Stimulated activated CD4-positive, alpha-beta T cell treated with anti-CD3 and anti-CD28 coated beads, Interleukin-15, amount 100 ng/mL, for 24 hours (primary cell): ENCODE measurements at places on chromosomes 4 and X.

DNA sequence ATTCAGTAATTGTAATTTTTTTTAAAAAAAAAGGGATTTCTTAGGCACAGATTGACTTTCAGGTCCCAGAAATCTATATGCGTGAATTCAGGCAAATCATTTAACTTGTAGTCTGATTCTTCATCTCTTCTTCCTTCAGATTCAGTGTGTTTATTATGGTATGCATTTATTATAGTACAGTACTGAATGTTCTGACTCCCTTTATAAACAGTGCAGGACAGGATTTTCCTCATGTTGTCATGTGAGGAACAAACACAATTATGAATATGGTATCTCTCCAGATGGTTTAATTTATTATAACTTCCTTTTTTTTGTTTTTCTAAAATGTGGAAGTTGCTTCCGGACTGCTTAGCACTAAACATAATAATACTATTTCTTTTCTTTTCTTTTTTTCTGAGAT, 54.2 kb downstream of the RPS3A start:
- no peak for DNase-seq

DNA sequence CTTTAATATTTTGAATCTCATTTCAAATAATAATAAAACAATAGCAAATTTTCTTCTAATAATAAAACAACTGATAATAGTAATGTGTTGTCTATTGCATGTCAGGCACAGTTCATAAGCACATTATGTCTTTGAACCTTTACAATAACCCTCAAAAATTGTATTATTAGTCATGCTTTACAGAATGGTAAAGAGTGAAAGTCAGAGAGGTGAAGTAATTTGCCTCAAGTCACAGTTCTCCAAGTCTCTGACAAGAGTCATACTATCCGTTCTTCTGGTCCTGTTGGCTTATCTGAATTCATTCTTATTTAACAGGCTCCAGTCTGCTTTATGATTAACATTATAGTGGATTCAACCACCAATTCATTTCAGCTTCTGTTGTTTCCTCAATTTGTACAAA, 313.0 kb downstream of the AFF2 start:
- DNase-seq = no peak

DNA sequence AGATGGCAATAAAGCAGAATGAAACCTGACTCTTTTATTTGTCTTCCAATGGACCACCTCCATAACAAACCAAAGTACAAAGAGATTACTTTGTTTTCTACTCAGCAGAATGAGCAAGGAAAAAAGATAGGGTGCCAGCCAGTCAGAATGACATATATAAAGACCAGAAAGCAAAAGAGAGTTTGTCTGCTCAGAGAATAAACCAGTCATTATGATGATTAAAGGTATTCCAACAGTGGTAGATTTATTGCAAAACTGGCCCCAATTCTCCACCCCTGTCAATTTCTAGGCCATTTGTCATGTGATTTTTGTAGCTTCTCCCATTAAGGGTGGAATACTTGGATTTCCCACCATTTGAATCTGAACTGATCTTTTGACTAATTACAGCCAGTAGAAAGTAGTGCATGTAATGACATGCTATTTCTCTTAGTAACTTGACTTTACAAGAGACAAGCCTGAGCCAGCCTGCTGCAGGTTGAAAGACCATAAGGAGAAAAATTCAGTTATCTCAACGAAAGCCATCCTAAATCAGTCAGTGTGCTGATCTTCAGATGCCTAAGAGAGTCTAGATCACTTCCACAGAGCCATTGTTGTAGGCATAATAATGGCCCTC, 203.1 kb downstream of the EPHA5 start:
- no peak for DNase-seq

- DNase-seq = no peak
Measured at GRCh38 chr4:163967263-163967662, 472.8 kb downstream of the TMA16 start.

DNA sequence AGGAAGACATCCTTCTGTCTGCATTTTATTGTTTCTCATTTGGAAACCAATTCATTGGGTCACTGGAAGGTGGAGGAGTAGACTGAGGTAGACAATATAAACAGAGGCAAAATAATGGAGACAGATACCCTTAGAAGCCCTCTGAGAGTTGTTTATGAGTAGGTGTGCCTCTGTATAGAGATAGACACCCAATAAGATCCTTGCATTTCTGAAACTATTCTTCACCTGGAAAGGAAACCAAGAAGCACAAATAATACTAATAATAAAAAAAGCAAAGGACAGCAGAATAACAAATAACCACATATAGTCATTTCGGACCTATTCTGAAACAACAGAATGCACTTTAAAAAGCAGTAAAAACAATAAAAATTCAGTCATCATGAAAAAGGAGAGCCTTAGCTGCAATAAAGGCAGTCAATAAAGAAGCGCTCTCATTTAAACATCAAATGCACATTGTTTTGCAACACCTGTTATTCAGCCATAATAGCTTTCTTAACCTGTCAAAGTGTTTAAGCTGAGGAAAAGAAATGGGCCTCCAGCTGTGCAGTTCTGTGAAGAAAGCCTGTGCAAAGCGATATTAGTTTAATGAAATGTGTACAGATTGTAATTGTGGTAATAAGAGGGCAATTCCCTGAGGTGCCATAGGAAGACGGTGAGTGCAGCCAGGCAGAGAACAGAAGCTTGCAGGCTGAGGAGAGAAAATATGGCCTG, 904.2 kb downstream of the STPG2 start:
- DNase-seq = no peak

- DNase-seq = no peak
Measured at GRCh38 chr4:39085891-39086290, 23.9 kb downstream of the KLHL5 start.

DNA sequence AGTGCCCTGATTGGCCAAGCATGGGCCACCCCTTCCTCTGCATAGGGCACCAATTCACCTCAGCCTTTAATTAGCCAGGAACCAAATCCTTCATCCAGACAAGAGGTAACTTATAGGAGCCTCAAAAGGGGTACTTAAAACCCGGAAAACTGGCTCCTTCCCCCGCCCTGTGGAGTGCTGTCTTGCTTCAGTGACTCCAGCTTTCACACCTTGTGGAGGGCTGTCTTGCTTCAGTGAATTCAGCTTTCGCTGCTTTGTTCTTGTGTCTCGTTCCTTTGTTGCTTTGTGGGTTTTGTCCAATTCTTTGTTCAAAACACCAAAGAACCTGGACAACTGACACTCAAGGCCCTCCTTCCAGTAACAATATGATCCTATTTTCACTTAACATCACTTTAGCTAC, 82.2 kb upstream of the FRG1 start:
- DNase-seq = no peak

DNA sequence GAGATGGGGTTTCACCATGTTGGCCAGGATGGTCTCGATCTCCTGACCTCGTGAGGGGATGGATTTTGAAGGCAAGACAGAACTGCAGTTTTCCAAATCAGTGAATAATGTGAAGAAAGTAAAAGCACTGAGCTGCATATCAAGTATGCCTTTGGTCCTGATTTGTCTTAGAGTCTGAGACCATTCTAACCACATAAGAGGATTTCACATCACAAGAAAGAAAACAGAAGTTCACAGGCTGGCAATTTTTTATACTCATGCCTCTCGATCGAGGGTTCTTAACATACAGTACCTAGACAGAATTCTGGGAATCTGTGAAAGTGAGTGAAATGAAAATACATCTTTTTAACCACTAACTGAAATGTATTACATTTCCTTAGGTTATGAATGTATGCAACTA, 23.3 kb downstream of the CHIC2 start:
- no peak for DNase-seq

DNA sequence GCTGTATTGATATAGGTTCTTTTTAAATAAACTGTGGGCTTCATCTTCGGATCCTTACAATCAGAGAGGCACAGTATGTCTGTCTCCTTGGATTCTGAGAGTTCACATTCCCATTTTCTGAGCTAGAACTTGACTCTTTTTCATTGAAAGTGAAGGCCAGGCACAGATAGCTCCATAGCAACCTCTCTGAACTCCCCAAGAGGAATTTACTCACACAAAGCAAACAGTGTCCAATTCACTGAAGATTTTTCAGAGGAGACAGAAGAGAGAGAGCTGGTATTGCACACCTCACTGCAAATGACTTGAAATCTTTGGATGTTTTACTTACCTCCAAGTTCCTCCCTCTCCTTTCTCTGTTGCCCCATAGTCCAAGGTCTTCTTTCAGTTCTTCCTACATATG, 130.9 kb upstream of the CASK start:
- no peak for DNase-seq

- DNase-seq = no peak
Measured at GRCh38 chr4:69056921-69057550, 39.2 kb upstream of the UGT2B7 start.

- DNase-seq = no peak
Measured at GRCh38 chr4:90165883-90166282, 38.7 kb downstream of the CCSER1 start.

DNA sequence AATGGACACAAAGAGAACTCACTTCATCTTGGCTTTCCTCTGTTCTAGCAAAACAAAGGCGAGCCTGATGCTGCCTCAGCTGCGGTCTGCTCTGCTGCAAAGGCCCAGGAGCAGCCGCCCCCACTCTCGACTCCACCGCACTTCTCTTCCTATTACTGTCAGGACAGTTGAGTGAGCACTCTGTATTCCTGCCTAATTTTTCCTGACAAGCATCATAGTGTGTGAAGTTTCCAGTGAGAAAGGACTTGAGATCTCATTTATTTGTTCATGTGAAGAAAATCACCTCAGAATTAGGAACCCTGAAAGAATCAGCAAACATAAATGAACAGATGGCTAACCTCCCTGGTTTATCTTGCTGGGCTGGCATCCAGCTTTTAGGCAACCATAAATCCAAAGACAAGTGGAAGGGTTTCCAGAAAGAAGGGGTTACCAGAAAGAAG, 15.6 kb downstream of the SCARB2 start:
- peak; percentile 48 for DNase-seq

DNA sequence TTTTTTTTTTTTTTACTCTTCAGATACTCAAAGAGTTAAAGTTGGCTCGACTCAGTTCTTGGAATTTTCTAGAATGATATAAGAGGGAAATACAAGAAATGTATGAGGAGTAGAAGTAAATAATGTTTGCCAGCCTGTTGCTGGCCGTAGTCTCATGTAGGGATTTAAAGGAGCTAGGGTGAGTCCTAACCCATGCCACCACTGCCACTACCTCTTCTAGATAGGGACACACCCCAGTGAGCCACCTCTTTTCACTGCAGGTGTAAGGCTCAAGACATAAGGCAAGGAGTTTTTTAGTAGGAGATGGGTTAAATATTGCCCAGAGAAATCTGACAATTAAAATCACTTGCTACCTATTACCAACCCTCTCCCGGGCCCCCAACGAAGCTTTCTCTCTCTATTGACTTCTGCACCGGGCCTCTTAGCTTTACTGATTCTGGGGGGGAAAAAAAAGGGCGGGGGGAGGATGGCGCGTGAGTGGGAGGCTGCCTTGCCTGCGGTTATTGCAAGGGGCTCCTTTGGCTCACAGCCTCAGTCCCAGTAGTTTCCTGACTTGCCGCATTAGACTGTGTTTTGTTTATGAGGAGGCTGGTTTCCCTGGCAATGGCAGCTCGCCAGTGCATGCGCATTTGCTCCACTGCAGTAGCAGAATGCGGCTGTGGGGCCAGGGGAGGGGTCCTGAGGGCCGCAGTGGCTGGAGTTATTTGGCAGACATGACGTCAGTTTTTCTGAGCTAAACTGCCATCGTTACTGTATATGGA, 3.0 kb downstream of the LINC00632 start:
- peak; percentile 20 for DNase-seq

GRCh38 chr4:6942238-6942800, 32.7 kb downstream of the TBC1D14 start:
- peak; percentile 49 for DNase-seq

- DNase-seq = no peak
Measured at GRCh38 chrX:130085551-130086446, 24.5 kb downstream of the ELF4 start.

DNA sequence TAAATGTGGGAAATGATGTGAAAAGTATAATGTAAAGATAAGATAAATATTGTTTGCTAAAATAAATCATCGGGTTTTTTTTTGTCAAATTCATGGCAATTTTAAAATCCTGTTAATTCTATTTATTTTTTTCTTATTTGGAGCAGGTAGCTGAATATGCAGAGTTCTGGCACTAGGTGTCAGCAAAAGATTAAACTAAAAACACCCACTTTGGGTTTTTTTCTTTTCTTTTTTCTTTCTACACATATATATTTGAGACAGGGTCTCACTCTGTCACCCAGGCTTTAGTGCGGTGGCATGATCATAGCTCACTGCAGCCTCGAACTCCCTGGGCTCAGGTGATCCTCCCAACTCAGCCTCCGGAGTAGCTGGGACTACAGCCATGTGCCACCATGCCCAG, 6.9 kb upstream of the RAP2C start:
- no peak for DNase-seq

DNA sequence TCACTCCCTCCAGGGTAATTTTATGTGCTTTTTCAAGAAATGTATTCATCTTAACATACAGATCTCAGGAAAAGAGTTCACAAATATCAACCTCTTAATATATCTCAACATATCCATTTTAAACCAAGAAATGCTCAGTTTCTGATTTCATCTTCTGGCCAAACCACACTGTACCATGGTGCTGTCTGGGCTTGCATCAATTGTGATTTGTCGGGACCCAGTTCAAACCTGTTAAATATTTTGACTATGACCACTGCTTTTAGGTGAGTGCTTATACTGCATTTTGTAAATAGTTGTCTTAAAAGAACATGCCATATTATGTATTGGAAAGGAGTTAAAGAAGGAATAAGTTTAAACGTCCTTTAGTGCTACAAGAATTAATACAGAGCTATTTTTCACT, 352.1 kb downstream of the SPOCK3 start:
- no peak for DNase-seq

DNA sequence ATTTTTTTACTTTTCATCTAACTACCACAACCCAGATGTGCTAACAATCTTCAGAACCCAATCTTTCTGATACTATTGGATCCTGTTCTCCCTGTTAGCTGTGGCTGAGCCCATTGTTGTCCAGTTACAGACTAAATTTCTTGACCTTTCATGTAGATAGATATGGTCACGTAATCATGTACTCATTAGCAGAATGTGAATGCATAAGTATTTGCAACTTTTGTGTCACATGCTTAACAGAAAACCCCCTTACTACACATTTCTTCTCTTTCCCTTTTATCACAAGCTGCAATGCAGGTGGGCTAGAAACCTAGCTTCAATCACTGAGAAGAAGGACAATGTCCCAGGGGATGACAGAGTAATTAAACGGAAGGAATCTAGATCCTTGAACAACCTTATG, 13.1 kb upstream of the FAM13A start:
- no peak for DNase-seq

GRCh38 chr4:177455561-177455970, 13.3 kb upstream of the AGA start:
- DNase-seq = no peak

DNA sequence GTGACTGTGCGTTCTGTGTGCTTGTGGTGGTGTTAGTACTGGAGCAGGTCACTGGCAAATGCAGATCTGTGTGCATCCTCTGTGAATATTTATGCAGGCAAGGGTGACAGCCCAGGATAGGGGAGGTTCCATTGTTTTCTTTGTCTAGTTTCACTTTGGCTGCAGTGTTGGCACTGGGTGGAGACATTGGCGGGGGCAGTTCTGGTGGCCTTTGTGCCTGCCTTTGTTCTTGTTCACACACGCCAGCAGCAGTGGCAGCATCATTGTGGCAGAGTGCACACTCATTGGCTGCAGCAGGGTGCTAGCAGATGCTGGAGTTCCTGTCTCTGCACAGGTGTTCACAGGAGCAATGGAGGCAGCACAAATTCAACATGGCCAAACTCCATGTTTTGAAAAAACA, 495.3 kb downstream of the UBE2NL start:
- no peak for DNase-seq

- DNase-seq = peak; percentile 73
Measured at GRCh38 chr4:186201535-186202230, 10.3 kb downstream of the CYP4V2 start.

GRCh38 chr4:40837094-40837870, 87.5 kb downstream of the NSUN7 start:
- no peak for DNase-seq
